Activated CD8-positive, alpha-beta T cell treated with anti-CD3 and anti-CD28 coated beads, Interleukin-2, amount 10 ng/mL, durations not matched to agents 7 days and 5 days (primary cell): ENCODE measurements at places on chromosomes 1 and 21. TPM values are rescaled to one million over a fixed set of nuclear protein-coding genes. Genes with fewer than 3 reads are reported as not detected.

SERPINC1 gene
- not detected for total RNA-seq

KCNJ6 gene
- not detected for total RNA-seq

FAM131C gene
- 6.1 TPM for total RNA-seq

AMY1A gene
- not detected for total RNA-seq

CYP2J2 gene
- total RNA-seq: 2.7 TPM

NAXE gene
- total RNA-seq: 60.3 TPM

C1orf116 gene
- not detected for total RNA-seq
